ENCODE measurements at places on chromosomes 7 and 10.
A peak's percentile ranks its signal among the peaks of the same experiment; 100 is the strongest.

- DNase-seq = no peak
Observed at GRCh38 chr10:84047258-84048010, 91.9 kb upstream of the GHITM start.

DNA sequence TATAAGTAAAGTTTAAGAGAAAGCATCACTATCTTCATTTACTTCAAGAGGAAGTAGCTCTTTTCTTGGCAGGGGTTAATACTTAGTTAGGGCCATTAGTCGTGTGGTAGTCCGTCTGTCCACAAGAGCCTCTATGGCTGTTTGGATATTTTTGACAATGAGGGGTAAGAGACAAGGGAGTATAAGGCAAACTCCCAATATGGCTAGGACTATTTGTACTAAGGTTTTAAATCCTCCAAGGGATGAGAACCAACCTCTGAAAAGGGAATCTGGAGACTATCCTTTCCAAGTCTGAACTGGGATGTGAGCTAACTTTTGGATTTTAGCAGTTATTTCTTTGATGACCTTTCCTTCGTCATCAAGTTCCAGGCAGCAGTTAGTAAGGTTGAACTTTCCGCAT lies at the start of gene ZNF117:
TSS of gene ZNF117 (minus strand) at position 101 of the 400 bp plus-strand sequence.
- no peak for DNase-seq

GRCh38 chr10:103618575-103619423 lies 125.3 kb downstream of the NEURL1 start:
- peak; percentile 37 for DNase-seq

DNA sequence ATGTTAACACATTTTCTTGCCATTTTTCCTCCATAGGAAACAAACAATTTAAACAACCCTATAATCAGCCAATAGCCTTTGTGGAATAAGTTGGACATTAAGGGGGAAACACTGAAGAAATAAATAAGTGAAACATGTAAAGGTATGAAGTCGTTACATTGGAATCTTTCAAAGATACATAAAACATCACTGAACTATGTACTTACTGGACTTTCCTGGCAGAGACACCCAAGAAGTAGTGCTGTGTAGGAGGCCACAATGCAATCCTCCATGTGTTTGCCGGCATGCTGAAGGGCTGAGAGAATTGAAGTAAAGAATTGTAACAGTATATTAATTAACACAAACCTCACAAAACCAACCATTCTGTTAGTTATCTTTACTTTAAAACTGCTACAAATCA lies 76.5 kb upstream of the GRID1 start:
- DNase-seq = no peak

GRCh38 chr7:122311050-122311700 lies 6.6 kb upstream of the FEZF1 start:
- DNase-seq = no peak

- DNase-seq = no peak
Observed at GRCh38 chr7:83617858-83618257, 31.1 kb downstream of the SEMA3E start.

- no peak for DNase-seq
Observed at GRCh38 chr7:112886208-112886607, 96.0 kb upstream of the TMEM168 start.

GRCh38 chr10:61778137-61778536 lies 115.4 kb downstream of the CABCOCO1 start:
- DNase-seq = no peak

DNA sequence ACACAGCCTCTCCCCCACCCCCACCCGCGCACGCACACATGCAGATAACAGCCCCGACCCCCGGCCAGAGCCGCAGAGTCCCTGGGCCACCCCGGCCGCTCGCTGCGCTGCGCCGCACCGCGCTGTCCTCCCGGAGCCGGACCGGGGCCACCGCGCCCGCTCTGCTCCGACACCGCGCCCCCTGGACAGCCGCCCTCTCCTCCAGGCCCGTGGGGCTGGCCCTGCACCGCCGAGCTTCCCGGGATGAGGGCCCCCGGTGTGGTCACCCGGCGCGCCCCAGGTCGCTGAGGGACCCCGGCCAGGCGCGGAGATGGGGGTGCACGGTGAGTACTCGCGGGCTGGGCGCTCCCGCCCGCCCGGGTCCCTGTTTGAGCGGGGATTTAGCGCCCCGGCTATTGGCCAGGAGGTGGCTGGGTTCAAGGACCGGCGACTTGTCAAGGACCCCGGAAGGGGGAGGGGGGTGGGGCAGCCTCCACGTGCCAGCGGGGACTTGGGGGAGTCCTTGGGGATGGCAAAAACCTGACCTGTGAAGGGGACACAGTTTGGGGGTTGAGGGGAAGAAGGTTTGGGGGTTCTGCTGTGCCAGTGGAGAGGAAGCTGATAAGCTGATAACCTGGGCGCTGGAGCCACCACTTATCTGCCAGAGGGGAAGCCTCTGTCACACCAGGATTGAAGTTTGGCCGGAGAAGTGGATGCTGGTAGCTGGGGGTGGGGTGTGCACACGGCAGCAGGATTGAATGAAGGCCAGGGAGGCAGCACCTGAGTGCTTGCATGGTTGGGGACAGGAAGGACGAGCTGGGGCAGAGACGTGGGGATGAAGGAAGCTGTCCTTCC lies 620 bp downstream of the EPO start:
- no peak for DNase-seq

- no peak for DNase-seq
Observed at GRCh38 chr7:69878591-69878990, 280.3 kb downstream of the AUTS2 start.

DNA sequence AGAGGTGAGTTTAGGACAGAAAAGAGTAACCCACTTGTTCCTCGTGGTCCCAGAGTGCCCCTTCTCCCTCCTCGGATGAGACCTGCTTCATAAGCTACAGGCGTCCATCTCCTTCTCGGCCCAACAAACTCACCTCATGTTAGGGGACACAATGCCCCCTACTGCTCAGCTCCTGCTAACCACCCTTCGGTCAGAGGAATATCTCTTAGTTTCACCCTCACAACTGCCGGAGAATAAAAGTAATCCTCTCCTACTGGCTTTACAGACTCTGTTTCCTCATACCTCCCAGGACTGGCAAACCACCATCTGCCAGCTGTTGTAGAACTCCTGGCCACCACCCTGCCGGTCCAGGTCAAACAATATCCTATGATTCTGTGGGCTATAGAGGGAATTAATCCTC lies 3.2 kb downstream of the AKR1B15 start:
- no peak for DNase-seq
